ENCODE measurements at places on chromosomes 4 and X.

DNA sequence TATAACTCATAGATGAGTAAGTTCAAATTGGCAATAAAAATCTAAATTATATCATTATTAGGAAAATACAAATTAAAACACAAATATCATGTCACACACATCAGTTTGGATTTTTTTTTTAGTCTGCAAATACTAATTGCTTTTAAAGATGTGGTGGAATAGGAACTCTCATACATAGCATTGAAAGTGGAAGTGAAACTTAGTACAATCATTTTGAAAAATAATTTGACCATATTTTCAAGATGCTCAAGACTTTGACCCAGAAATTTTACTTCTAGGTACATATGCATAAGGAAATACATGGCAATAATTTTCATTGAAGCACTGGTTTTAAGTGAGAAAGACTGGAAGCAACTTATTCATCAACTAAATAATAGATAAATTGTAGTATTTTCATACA, 147.5 kb upstream of the SMIM31 start:
- no peak for DNase-seq

DNA sequence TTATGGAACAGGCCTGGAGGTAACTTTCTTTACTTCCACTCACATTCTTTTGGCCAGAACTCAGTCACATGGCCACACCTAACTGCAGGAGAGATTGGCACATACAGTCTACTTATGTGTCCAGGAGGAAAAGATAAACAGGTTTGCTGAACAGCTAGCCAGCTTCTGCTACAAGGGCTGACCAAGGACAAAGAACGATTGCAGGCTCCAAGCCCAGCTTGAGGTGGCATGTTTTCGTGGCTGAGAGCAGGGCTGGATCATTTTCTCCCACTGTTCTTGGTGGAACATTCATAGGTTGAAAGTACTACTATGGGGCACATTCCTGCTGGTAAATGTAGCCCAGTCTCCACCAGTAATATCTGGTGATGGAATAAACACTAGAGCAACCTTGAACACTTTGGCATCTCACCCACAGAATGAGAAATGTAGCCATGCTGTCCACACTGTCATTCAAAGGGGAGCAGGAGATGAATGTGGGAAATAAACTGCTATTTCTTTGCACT, 28.2 kb downstream of the NHS start:
- no peak for DNase-seq

GRCh38 chr4:168699224-168699878, 202.5 kb downstream of the PALLD start:
- no peak for DNase-seq

- no peak for DNase-seq
Observed at GRCh38 chr4:68129793-68130192, at the start of gene TMPRSS11F. TMPRSS11F (minus strand) TSS chr4:68129869; CDS start chr4:68129820, 49 bp downstream.

DNA sequence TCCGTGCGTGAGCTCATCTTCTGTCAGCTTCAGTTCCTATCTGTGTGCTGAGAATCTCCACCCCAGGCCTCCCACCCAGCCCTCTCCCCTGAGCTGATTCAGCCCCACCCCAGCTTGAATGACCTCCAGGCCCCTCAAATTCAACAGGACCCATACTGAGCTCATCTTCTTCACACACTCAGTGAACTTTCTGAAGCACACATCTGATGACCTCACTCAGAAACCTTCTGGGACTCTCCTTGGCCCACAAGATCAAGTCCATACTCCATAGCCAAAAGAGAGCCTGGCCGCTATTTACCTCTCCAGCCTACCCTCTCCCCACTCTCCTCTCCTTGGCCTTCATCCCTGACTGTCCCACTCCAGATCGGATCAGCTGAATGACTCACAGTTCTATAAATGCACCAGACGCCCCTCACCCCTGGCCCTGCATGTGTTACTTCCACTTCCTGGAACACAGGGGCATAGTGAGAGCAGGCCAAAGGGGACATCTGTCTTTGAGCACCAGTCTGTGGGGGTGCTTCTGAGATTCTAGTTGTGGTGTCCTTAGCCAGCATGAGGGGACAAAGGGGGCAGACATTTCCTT, 62.5 kb downstream of the PJA1 start:
- DNase-seq: no peak

DNA sequence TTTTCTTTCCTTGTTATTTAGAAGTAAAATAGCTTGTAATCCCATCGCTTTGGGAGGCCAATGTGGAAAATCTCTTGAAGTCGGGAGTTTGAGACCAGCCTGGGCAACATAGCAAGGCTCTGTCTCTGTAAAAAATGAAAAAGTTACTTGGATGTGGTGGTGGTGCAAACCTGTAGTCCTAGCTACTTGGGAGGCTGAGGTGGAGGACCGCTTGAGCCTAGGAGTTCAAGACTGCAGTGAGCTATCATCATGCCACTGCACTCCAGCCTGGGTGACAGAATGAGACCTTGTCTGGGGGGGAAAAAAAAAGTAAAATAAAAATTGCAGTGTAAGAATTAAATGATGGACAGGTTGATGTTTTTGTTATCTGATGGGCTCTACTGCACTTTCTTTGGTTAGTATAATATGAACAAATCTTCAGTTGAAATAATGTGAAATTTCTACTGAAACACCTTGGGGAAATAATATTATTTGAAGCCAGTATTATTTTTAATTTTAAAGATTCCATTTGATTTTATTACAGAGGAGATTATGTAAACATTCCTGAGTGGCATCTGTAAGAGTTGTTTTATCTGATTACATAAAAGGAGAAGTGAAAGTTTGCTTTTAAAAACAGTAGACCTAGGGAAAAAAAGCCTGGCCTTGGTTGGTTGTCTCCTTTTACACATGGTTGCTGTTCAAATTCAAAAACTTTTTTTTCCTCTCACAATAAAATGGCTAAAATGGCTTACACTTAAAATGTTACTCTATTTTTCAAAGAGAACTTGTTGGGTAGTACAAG, 10.5 kb upstream of the NDUFC1 start:
- DNase-seq: no peak

- DNase-seq: no peak
Observed at GRCh38 chr4:153137677-153138630, 66.3 kb upstream of the TRIM2 start.

GRCh38 chrX:63746715-63747114, 38.3 kb downstream of the ARHGEF9 start:
- no peak for DNase-seq

DNA sequence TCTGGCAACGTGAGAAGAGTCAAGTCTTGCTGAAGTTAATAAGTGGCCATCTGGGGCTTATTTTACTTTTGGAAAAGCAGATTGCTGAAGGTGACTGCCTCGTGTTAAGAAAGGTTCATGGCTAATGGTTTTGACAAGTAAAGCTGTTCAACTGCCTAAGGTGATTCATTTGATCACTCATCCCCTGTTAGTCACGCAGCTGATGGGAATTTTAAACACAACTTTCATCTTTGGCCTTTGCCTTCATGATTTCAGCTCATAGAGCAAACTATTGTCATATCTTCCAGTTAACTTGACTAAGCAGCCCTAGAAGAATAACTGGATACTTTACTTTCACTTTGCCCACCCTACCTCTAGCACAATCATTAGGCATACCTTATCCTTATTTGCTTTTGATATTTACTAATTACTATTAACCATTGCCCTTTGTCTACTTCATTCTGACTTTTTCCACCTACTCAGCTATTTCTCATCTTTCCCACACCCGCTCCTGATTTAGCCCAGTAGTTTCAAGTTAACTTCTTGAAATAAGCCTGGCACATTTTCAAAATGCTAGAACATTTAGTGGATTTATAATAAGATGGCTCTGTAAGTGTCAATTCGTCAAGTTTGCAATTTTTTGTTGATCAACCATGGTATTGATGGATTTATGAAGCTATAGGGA, 170.6 kb upstream of the S100G start:
- DNase-seq: no peak

DNA sequence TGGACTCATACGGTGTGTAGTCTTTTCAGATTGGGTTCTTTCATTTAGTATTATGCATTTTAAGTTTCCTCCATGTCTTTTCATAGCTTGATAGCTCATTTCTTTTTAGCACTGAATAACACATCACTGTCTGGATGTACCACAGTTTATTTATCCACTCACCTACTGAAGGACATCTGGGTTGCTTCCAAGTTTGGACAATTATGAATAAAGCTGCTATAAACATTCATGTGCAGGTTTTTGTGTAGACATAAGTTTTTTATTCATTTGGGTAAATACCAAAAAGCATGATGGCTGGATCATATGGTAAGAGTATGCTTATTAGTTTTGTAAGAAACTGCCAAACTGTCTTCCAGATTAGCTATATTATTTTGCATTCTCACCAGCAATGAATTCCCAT, 29.0 kb downstream of the CNOT6L start:
- no peak for DNase-seq

GRCh38 chr4:151409470-151410313, 716 bp downstream of the FHIP1A start:
- DNase-seq: no peak

DNA sequence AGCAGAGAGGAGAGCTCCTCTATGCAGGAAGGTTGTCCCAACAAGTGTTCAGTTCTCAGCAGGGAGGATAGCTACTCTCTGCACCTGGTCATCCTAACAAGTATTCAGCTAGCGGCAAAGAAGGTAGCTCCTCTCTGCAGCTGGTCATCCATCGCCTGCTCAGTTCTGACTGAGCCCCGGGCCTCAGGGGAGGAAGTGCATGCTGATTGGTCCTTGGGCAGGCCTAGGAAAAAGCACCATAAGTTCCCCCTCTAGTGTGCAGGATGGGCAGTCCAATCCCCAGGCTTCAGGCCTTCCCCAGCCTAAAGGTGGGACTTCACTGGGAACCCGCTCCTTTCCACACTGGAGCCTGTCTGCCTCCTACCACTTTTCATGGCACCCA, 4.4 kb upstream of the FBXW7 start:
- no peak for DNase-seq

- DNase-seq: no peak
Observed at GRCh38 chr4:2482693-2483092, 13.8 kb downstream of the RNF4 start.

- DNase-seq: no peak
Observed at GRCh38 chr4:65416891-65417290, 253.4 kb downstream of the EPHA5 start.

- DNase-seq: no peak
Observed at GRCh38 chr4:36532670-36533379, 251.4 kb downstream of the DTHD1 start.

- DNase-seq: no peak
Observed at GRCh38 chr4:134388351-134388750, 186.8 kb upstream of the PABPC4L start.

DNA sequence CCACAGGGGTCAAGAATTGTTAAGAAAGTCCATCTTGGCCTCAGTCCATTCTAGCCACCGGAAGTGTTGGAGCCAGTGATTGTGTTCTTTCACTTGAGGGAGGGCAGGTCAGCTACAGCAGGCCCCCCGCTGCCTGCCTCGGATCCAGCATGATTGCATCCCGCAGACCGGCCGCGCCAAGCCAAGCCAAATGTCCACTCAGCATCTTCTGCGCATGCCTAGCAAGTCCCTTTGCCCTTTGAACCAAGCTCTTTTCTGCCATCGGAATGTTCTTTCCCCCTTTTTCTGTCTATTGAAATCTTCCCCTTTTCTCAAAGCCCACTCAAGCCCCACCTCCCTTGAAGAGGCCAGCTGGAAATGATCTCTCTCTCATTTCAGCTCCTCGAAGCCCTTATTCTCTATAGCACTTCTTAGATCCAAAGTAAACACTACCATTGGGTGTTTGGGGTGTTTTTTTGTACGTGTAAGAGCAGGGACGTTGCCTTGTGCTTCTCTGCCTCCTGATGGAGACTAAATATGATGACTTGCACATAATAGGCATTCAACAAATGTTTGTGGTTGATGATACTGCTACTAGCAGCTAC, 147.8 kb upstream of the BCOR start:
- no peak for DNase-seq

DNA sequence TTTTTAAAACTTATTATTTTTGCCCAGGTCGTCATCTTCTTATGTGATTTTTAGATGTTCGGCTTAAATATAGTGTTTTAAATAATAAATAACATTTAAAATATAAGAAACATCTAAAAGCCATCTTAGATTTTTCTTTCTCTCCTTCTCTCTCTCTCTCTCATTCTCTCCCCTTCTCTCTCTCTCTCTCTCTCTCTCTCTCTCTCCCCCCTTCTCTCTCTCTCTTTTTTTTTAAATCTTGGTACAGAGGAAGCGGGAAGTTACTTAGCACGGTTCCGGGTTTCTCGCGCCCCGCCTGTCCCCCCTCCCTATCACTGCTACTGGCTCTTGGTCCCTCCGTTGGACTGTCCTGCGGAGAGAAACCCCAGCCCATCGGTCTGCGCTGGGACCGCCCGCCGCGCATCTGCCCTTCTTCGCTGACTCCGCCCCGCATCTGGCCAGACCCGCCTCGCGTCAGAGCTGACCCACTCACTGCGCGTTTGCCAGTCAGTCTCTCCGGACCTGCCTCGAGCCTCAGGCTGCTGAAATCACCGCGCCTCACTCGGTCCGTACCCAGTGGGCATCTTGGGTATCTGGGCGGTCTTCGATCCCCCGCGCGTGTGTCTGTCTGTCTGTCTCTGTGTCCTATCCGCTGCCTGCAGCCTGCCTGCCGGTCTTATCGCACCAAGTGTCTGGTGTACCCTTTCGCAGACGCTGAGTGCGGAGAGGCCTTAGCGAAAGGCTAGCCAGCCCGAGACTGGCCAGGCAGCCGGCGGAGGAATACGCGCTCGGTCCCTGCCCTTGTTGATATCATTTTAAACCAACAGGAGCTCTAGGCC, at the start of gene PABPC5:
Gene PABPC5, plus strand, starts transcription at position 489 of the 818 bp plus-strand sequence. CDS start 739 bp downstream, outside the sequence.
- DNase-seq: no peak

DNA sequence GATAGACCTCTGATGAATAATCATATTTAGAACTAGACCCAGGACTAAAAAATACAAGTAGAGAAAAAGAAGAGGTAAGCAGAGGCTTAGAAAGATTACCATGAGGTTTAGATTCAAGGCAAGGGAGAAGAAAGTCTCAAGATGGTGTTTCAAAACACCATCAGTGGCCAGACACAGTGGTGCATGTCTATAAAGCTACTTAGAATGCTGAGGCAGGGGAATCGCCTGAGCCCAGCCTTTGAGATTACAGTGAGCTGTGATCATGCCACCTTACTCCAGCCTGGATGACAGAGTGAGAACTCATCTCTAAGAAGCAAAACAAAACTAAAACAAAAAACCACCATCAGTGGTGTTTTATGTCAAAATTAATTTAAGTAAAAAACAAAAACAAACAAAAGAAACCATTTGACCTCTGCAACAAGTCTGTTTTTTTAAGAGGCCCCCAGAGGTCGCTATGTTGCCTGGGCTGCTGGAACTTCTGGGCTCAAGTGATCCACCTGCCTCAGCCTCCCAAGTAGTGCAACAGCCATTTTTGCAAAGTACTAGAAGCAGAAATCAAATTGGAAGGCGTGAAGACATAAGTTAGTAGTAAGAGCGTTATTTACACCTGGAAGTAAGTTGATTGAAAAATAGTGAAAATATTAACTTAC, 784.3 kb downstream of the ADGRL3 start:
- DNase-seq: no peak

GRCh38 chr4:87498446-87498900, 30.7 kb downstream of the SPARCL1 start:
- no peak for DNase-seq

DNA sequence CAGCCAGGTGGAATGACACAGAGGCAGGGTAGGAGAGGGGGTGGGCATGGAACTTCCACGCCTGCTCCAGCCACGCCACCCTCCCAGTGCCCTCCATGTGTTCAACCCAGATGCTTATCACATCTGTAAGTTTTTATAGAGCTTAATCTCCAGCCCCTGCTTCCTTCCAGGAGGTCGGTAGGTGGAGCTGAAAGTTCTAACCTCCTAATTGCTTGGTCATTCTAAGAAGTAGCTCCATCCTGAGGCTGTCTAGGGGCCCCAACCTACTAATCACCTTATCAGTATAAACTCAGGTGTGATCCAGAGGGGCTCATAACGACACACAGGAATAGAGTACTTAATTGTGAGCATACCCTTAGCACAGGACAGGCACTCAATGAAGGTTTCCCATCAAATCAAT, 18.3 kb downstream of the QDPR start:
- DNase-seq: no peak

Measured in activated CD8-positive, alpha-beta memory T cell treated with anti-CD3 and anti-CD28 coated beads for 1 hour (primary cell).